ENCODE measurements at places on chromosomes 3 and 15.

DNA sequence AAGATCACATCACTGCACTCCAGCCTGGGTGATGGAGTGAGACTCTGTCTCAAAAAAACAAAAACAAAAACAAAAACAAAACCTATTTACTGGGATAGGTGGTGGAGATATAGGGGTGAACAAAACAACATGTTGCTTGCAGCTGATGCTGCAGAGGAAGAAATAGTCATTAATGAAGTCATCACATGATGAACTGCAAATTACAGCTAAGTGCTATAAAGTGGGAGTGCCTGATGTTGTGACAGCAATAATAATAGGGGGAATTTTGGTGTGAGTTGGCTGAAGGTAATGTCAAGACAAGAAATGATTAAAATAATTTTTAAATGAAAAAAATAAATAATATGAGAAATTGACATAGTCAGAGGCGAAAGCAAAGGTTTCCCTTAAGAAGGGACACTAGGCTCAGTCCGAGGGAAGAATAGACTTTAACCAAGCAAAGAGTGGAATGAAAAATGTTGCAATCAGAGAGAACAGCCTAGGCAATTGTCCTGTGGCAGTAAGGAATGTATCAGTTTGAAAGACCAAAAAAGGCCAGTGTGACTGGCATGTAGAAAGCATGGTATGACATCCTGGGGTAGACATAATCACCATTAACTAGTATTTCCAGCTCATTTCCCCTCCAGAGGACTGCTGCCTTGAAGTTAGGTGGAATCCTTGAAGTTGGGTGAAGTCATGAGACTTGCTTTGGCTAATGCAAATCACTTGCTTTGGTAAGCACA is 14.7 kb upstream of the PIK3CB start:
- DNase-seq: no peak

DNA sequence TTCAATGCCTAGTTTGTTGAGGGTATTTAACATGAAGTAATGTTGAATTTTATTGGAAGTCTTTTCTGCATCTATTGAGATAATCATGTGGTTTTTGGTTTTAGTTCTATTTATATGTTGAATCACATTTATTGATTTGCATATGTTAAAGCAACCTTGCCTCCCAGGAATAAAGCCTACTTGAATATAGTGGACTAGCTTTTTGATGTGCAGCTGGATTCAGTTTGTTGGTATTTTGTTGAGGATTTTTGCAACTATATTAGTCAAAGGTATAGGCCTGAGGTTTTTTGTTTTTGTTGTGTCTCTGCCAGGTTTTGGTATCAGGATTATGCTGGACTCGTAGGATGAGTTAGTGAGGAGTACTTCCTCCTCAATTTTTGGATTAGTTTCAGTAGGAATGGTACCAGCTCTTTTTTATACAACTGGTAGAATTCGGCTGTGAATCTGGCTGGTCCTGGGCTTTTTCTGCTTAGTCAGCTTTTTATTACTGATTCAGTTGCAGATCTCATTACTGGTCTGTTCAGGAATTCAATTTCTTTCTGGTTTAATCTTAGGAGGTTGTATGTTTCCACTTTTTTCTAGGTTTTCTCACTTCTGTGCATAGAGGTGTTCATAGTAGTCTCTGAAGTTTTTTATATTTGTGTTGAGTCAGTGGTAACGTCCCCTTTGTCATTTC is 209.8 kb upstream of the RBMS3 start:
- no peak for DNase-seq

DNA sequence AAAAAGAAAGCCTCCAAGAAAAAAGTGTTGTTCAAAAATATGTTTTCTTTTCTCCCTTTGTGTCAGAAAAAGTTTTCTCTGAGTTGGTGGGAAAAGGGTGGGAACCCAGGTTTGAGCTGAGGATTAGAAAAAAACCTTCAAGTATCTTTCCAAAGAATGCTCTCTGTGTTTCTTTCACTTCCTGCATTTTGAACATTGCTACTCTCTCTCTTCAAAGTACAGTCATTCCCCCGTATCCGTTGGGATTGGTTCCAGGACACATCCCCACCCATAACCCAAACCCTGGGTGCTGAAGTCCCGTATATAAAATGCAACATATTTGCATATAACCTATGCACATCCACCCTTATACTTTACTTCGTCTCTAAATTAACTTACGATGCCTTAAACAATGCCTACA is 139.6 kb downstream of the TMCO5A start:
- no peak for DNase-seq

DNA sequence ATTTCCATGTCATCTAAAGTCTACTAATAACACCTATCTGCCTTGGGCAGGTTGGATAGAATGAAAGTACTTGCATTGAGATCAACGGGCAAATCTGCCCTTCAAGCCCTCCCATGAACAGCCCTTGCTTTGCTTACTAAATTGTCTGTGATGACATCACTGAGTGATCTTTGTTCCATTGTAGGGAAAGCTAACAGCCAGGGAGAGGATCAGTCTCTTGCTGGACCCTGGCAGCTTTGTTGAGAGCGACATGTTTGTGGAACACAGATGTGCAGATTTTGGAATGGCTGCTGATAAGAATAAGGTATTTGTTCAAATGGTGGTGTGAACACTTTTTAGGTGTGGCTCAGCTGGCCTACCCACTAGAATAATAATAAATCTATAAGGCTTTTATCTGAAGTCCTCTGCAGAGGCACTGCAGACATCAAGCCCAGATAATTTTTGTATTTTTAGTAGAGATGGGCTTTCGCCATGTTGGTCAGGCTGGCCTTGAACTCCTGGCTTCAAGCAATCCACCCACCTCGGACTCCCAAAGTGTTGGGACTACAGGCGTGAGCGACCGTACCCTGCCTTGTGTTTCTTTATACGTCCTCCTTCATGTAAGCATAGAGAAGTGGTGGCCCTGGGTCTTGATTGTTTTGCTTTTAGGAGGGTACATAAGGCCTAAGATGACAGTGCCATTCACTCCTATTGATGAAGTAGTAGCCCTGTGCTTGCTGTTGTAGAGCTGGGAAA is 5.7 kb downstream of the PCCB start:
- DNase-seq: no peak

DNA sequence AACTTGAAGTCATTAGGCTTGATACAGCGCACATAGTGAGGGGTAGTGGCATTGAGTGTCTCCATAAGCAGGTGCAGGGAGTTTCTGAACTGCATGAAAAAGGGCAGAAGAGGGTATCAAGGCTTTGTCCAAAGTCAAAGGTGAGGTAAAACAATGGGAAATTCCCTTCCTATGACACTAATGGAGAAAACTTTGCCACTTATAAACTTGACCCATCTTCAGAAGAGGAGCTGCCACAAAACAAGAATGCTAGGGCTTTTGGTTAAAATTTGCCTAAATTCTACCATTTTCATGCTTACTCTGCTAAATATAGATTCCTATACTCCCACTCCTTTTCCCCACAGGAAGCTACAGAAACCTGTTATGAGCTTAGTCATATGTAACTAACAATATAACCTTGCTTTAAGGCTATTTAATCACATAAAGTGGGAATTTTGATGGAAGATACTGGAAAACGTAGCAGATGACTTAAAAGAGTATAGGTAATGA is 87.5 kb upstream of the MYO5C start:
- DNase-seq: no peak

DNA sequence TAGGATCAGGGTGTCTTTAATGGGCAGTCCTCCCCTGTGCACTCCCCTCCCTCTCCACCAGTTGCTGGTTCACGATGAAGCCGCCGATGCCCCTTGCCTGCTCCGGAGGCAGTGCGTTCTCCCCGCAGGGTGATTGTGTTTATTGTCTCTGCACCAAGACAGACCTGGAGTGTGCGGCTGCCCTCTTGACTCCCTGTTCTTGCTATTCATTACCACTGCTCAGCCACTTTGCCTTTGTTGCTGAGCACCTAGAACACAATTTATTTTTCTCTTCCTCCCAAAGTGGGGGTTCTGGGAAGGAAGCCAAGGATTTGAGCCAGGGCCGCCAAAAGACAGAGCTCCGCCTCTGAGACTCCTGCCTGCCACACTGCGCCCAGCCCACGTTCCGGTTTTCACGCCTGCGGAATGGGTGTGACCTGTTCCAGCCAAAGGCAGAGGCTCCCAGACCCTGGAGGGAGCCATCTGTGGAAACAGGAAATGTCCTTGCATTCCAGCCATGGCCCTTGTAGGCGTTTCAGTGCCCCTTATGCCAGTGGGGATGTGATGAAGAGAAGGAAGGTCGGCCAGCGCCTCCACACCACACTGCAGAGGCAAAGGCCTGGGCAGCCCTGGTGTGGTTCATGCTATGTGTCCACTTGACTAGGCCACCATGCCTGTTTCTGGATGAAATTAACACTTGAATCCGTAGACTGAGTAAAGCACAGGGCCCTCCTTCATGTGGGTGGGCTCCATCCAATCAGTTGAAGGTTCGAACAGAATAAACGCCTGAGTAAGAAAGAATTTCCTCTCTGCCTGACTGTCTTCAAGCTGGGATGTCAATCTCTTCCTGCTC is 85.8 kb downstream of the HMG20A start:
- no peak for DNase-seq

- no peak for DNase-seq
These were observed 101.3 kb downstream of the FMN1 start for GRCh38 chr15:33093222-33093621.

DNA sequence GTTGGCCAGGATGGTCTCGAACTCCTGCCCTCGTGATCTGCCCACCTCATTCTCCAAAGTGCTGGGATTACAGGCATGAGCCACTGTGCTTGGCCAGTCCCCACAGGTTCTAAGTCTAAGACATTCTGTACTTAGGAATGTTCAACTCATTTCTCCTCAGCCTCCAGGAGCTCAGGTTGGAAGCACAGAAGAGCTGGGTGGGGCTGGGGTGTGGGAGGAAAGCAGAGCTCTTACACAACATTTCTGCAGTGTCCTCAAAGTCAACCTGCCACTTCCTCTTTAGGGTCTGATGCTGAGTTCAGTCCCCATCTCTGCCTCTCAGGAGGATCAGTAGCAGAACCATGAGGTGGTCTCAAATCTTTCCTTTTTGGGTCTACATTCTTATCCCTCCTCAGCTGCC is 75.5 kb downstream of the MRPL46 start:
- no peak for DNase-seq

DNA sequence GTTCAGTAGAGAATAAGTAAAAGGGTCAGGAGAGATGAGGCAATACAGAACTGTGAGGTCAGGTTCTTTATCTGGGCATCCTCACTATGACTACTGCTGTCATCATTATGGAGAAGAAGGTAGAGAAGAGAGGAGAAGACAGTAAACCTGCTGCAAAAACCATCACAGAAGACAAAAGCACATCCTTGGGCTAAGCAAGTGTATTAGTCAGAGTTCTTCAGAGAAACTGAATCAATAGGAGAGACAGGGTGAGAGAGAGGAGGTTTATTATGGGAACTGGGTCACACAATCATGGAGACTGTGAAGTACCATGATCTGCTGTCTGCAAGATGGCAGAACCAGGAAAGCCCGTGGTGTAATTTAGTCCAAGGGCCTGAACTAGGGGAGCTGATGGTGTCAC is 9.5 kb upstream of the ABHD17C start:
- no peak for DNase-seq

- DNase-seq: no peak
These were observed 1021.7 kb upstream of the GBE1 start for GRCh38 chr3:82783194-82783593.

- DNase-seq: no peak
These were observed 434.5 kb upstream of the NAALADL2 start for GRCh38 chr3:174424656-174425055.

GRCh38 chr3:61629442-61629841 is 68.1 kb downstream of the PTPRG start:
- DNase-seq: no peak

- DNase-seq: no peak
These were observed 167.0 kb downstream of the VGLL4 start for GRCh38 chr3:11476735-11477144.

DNA sequence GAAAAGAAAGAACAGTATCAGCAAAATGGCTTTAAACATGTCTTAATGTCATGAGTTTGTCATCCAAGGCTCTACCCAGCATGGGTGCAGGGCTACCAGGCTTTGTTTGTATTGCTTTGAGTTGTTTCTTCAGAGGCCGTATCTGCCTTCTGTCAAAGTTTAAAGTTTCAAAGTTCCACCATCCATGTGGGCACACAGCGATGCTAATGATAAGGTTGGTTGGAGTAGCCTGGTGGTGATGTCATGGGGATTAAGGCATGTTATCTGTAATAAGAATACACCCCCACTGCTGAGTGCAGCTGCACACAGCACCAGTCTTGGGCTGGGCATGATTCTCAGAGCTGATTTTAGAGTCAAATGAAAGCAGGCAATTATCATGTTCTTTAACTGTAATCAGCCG is 72.0 kb upstream of the LRTM1 start:
- no peak for DNase-seq

GRCh38 chr15:67066041-67066958 is 898 bp downstream of the SMAD3 start:
- no peak for DNase-seq

DNA sequence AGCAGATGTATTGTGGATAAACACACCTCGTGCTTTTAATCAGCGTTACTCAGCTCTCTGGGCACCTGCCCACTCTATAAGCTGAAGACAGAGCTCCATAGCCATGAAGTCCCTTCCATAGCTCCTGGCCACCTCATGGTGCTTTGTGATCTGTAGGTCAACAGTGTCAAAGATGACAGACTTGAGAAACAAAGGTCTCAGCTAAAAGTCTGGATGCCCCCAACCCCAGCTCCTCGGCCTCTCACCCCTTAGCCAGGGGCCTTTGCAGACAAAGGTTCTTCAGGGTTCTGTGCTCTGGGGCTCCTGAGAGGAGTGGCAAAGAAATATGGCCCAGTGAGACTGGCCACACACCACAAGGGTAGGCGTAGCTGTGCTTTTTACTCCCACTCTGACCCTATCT is 168.6 kb downstream of the KLF13 start:
- DNase-seq: no peak

GRCh38 chr3:188197388-188197847 is 43.5 kb downstream of the LPP start:
- DNase-seq: no peak

DNA sequence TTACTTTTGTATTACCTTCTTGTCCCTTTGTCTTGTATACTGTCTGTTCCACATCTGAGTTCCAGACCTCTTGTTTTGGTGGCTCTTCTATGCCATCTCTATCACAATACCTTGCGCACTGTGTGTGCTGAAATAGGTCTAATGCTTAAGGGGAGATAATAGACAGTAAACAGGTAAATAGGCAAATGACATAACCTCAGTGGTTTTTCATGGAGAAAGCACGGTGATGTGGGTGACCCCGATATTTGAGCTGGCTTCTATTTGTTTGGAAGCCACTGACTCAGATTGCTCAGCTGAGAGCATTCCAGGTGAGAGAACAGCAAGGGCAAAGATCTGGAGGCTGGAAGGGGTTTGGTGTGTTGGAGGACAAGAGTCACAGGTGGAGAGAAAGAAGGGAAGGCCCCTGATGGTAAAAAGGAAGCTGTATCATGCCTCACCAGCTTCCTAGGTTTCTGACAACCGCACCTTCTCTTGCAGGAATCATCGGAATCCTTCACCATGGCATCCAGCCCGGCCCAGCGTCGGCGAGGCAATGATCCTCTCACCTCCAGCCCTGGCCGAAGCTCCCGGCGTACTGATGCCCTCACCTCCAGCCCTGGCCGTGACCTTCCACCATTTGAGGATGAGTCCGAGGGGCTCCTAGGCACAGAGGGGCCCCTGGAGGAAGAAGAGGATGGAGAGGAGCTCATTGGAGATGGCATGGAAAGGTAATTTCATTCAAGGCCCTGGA is 795 bp downstream of the MCM2 start:
- DNase-seq: no peak
